ENCODE measurements at places on chromosomes 7 and 10.

DNA sequence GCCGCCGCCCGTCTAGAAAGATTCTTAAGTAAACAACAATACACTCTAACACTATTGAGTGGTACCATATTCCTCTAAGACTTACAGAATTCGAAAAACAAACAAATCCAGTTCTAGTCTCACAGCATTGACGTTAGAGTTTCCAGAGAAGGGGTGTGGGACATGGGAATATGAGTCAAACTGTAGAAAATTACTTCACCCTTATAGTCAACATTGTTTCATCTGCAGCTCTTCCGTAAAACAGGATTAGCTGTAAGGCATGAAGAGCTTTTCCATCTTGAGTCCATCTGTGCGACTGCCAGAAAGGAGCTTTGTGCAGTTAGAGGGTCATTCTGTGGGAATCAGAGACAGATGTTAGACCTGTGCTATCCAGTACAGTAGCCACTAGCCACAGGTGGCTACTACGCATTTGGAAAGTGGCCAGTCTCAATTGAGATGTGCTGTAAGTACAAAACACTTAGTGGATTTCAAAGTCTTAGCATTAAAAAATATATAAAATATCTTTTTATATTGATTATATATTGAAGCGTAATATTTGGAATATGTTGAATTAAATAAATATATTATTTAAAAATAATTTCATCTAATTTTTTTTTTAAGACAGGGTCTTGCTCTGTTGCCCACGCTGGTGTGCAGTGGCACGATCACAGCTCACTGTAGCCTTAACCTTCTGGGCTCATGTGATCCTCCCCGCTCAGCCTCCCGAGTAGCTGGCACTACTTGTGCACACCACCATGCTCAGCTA, 79.8 kb upstream of the MPP7 start:
- DNase-seq = no peak

- DNase-seq = peak; percentile 50
These were observed 27.0 kb upstream of the ZPBP start for GRCh38 chr7:50119815-50120637.

GRCh38 chr10:132143162-132143561, 43.6 kb upstream of the DPYSL4 start:
- DNase-seq = no peak

DNA sequence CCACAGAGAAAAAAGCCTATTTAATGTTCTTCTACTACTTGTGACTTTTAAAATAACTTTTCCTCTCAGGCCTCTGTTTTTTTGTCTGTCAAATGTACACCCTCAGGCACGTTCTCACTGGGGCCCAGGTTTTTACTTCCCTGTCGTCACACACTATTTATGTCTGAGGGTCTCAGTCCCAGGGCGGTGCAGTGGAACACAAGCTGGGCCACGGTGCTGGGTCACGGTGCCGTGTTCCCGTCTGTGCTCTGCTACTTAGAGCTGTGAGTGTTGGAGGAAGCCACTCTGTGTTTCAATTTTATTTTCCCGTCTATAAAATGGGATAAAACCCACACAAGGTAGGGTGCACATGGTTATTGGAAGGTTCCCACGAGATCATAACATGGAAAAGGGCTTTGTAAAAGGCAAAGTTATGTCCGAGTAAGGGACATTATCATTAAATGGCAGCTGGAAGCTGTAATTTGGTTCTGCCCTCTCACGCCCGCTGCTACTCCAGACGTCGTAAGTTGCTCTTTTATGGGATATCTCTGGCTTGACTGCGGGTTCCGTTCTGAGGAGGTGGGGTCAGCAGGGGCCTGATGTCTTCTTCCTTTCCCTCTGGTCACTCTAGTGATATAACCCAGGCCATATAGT, 25.2 kb downstream of the ZNF775 start:
- DNase-seq = no peak

DNA sequence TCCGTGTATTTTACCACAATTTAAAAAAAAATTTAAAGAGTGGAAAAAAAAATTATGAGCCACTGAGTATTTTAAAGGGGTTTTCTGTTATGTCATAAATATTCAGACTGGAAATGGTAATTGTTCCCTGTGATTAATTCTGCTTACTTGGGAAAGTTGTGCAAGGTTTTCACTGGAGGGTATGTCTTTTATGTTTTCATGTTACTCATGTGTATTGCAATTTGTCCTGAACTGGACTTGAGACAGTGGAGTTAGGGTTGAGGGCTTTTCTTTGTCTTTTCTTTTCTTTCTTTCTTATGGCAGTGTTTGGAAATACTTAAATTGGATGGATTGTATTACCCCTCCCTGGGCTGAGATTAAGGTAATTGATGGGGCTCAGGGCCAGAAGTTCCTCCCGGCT, 257.7 kb downstream of the BAMBI start:
- no peak for DNase-seq

All from stimulated activated CD4-positive, alpha-beta T cell treated with anti-CD3 and anti-CD28 coated beads, Interleukin-15, amount 100 ng/mL, for 24 hours (primary cell).